HFF-Myc (cell line): ENCODE measurements at places on chromosomes 1 and 21.

- DNase-seq, result no peak
Measured at GRCh38 chr1:201885531-201886075, 3.1 kb upstream of the SHISA4 start.

DNA sequence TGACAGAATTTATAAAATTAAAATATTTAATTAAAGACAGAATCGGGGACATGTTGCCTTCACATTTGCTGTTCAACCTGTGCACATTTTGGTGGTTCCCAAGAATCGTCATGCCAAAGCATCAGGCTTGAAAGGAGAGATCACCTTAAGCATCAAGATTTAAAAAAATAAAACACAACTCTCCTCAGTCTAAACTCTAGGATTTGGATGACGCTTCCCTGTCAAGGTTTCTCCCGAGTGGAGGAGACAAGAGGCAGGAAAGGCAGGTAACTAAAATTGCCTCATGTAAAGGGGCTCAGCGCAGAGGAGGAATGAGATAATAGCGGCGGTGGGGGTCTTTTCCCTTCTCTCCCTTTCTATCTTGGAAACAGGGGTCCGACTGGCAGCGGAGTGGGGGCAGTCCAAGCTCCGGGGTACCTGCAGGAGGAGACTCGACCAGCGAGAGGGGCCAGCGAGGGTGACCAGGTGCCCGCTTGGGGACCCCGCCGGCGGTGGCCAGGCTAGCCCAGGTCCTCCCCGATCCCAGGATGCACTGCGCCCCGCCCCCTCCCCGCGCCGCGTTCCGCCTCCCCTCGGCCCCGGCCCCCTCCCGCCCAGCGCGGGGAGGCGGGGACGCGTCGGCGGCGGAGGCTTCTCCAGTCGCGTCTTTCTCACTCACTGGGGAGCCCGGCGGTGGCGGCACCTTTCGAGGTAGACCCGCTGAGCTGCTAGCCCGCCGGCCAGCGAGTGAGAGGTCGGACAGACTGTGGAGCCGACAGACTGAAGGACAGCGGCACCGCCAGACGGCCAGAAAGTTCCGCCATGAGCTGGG is at the start of gene FNBP1L:
Gene FNBP1L, plus strand, starts transcription at position 638 of the 811 bp plus-strand sequence. Its CDS starts 164 bp downstream, at position 802.
- DNase-seq, result no peak

- no peak for DNase-seq
Measured at GRCh38 chr1:145912128-145912641, 2.3 kb upstream of the ITGA10 start.

DNA sequence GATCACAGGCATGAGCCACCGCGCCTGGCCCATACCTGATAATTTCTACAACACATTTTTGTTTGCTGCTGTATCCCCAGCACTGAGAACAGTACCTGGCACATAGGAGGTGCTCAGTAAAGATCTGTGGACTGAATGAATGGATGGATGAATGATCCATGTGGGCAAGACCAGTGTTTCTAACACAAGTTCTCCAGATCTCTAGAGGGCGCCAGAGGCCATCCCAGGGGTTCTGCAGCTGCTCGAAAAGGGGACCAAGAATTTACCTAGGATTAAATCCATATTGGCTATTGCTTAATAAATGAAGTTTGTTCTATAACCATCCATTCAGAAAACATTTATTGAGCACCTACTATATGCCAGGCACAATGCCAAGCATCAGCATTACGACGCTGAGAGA is 167.7 kb downstream of the ACTL8 start:
- no peak for DNase-seq

- no peak for DNase-seq
Measured at GRCh38 chr1:56331207-56331891, 248.0 kb downstream of the PLPP3 start.

GRCh38 chr1:3292868-3293562 is 161.4 kb upstream of the ARHGEF16 start:
- no peak for DNase-seq

DNA sequence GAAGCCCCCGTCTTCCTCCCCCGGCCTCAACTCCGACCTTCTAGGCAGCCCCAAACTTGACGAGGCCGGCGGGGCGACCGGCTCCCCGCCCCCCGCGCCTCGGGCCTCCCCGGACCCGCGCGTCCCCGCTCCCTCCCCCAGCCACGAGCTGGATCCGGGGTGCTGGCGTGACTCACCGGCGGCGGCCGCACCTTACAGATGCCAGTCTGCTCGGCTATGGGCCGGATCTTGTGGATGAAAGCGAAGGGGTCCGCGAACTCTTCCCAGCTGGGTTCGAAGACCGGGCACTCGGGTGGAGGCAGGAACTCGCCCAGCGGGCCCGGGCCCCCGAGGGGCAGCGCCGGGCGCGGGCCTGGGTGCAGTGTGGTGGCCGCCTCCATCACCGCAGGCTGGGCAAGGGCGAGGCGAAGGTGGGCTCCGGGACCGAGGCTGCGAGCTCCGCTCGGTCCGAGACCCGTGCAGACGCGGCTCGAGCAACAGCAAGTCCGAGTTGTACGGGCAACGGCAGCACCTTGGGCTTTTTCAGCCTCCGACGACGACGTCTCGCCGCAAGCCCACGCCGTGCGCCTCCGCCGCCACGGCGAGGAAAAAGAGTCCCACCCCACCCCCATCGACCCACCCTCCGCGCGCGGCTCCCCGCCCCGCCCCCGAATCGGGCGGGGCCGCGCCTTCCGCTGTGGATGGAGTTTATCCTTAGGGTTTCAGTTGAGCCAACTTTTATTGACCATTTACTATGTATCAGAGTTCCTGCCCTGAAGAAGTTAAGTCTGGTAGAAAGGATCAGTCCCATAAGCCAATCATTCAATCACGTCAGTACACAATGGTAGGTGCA is at the start of gene KDM5B:
Gene KDM5B, minus strand, starts transcription at position 496 of the 832 bp plus-strand sequence. Its CDS starts 116 bp downstream, at position 380.
- DNase-seq, result peak; percentile 17
